AG04450 (cell line): ENCODE measurements at places on chromosomes 7 and 10.

DNA sequence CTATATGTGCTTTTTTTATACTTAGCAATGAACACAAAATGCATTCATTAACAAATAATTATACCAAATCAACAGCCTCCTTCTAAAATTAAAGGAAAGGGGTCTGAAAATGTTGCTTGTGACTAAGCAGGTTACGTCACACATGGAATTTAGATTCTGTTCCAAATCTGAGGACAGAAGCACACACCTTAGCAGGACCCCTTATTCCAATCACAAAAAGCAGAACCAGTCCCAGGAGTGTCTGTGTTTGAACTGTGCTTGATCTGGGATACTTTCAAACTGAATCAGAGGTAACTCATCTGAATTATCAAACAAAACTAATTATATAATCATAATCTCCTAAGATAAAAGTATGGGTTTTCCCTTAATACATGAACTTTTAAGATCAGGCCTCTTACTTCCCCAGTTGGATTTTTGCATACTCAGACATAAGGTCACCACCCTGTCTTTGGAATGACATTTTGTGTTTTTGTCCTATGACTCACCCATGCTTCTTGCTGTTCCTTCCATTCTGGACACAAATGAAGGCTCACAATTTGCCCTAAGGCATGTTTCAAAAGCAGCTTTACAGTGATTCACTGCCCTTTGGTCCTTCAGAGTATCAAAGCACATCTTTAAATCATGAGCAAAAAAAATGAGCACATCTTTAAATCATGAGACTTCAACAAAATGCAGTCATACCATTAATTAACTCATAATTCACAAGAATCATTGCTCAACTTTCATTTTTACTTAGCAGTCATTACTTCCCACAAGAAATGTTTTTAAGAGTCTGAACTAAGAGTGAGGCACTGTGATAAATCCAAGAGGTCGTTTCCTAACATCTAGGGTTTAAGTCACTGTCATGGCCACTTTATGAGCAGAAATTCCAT is 35.5 kb downstream of the SEMA3C start:
- DNase-seq, result peak; percentile 81

DNA sequence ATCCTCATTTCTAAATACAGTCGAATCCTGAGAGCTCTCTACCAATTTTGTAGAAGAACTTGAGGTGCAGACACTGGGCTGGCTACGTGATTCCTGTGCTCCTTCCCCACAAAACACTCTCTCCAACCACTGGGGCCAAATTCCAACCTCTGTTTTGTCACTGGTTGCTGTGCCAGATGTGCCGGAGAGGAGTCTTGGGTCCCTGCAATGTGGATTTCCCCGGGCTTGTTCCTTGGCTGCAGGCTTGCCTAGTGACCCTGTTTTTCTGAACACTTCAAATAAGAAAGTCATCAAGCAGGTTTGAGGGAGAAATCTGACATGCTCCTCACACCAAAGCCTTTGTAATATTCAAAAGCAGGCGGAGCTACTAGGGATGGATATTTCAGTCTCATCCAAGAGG is 44.4 kb upstream of the AGBL3 start:
- no peak for DNase-seq

- DNase-seq, result no peak
These were observed 407.4 kb downstream of the MAGI2 start for GRCh38 chr7:79046061-79046460.

DNA sequence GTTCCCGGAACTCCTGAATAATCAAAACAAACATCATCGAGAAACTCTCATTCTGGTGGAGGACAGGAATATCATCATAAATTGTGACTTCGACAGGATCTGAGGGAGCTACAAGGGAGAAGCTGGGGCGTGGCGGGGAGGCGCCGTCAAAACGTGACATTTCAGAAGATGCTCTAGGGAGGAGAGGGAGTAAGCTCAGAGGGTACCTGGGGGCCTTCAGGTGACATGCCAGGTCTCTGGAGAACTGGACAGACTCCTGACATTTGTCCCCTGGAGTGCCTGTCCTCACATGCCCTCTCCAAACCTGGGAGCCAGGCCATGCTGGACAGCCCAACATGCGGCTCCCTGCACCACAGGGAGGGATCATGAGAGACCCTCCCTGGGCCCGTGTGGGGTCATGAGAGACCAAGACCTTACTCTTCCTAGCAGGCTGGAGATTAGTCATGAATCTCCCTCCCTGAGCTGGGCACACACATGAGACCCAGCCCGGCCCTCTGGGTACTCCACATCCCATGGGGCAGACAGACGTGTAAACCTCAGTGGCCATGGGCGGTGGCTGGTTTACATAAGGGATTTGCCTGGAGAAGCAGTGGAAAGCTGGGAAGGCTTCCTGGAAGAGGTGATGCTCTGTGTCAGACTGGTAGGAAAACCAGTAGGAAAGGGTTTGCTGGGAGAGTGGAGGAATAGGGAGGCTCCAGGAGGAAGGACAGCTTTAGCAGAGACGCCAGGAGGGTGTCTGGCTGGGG is 81.0 kb downstream of the MYL10 start:
- no peak for DNase-seq

GRCh38 chr7:26117142-26117807 is 34.7 kb upstream of the NFE2L3 start:
- no peak for DNase-seq

DNA sequence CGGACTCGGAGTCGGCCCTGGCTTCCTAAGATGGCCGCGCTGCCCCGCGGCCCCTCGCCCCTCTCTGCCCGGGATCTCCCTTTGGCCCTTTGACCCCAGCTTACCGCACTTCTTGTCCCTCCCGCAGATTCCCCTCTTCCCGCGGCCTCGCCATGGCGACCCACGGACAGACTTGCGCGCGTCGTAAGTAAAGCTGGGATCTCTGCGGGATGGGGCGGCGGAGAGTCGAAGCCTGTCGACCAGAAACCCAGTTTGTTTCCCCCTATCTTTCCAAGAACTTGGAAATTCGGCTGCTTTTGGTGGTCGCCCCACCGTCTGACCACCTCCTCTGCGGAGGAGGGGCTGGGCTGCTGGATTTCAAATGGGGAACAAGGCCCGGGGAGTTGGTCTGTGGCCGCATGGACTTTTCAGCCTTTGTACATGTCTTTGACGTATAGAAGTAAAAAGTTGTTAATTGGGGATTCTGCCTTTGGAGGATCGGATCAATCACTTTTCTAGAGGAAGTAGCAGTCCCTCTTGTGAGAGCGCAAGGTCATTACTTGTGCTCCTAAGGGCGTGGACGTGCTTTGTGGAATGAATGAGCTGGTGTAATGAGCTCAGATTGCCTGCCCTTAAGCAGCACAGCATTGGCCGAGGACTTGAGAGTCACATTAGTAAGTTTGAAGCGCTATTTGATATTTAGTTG is 553 bp downstream of the VDAC2 start:
- no peak for DNase-seq

DNA sequence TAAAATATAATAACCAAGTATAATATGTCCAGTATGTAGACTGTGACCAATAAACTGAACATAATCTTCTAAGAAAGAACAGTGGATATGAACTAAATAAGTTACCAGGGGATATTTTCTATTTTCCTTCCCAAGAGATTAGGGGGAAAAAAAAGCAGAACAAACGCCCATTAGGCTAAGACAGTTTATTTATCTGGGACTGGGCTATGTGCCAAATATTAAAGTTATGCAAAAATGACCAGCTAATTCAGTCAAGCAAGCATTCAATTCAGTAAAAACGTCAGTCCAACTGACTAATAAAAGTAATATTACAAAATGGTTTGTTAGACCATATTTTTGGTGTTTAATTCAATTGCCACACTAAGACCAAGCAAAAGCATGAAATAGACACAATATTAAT is 122.2 kb downstream of the TSPAN12 start:
- DNase-seq, result no peak

DNA sequence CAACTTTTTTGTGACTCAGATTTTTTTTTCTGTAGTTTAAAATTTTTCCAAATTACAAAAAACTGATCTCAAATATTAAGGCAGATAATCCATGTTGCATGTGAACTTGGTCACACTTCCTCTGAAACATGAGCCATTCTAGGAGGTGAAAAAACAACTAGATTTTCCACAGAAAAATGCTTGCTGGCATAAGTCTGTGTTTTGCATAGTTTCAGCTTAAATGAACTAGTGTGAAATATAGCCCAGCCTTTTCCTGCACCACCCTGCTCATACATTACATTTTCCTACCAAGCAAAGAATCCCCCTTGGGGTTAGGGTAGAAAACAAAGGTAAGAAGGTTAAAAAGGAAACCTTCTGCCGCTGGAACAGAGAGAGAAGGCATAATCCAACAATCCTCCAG is 48.2 kb downstream of the SLC25A13 start:
- no peak for DNase-seq

DNA sequence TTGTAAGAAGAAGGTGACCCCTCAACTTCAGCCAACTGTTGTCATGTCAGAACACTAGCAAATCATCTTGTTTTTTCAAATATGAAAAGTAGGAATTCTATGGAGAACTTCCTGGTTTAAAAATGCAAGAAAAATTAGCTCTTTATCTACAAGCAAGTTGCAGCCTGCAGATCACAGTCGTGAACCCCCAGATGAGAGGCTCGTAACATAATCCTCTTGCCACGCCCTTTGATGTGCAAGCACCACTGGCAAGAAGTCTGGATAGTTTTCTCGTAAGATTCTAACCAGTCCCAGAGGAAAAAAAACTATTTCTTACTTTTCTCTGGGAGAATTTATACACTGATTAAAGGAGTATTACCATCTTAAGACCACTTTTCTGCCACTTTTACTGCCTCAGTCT is 132.3 kb downstream of the DPY19L1 start:
- DNase-seq, result no peak

GRCh38 chr10:109966961-109967738 is 40.6 kb upstream of the ADD3 start:
- peak; percentile 50 for DNase-seq

DNA sequence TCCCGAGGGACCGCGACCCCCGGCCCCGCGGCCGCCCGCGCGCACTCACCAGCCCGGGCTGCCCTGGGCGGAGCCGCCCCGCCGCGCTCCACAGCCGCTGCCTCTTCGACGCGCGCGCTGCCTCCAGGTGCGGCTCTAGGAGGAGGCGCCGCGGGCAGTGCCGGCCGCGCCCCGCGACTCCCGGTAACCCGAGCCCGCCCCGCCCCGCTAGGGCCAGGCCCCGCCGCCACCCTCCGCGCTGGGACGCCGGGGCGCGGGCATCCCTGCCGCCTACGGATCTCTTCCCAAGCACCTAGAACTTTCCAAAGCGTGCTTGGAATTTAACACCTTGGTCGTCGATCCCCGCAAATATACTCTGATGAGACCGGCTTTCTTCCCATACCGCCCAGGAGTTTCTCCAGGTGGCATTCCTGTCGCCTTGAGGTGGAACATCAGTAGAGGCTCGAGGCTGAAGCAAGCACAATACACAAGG is at the start of gene SLC26A5:
Gene SLC26A5 (minus strand): TSS at position 159 of the 472 bp plus-strand sequence. CDS start 24,693 bp downstream, outside the sequence.
- DNase-seq, result no peak

GRCh38 chr7:32018845-32019578 is 51.2 kb downstream of the PDE1C start:
- no peak for DNase-seq

DNA sequence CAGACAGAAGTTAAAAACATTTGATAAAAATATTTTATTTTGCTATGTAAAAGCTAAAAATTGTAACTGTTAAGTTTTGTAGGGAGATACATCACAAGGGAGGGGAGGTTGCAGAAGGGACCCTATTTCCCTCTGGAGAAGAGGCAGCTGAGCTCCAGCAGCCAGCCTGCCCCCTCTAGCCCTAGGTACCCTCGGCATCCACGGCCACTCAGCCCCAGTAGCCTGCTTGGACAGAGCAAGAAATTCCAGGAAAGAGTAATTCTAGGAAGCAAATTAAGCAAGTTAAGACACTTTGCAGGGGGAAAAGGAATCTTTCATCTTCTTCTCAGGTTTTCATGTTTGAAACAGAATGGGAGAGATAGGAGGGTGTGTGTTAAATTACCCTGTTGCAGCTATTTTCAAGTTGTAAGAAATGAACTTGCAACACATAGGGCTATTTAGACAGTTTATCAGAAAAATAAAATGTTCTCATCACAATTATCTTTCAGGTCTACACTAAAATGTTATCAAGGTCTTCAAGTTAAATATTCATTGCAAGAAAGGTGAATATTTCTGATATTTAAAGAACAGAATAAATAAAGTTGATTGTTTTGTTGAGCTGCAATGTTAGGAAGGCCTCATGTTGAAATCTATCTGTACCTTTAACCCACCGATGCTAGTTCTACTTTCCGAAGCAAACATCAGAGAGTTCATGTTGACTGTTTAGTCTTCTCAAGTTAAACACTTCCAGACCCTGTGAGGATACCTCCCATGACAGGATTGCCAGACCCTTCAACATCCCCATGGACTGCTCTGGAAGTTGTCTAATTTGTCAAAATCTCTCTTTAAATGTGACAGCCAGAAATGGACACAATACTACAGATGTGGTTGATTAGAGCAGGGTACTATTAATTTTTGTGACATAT is 5.5 kb downstream of the SGCE start:
- no peak for DNase-seq

DNA sequence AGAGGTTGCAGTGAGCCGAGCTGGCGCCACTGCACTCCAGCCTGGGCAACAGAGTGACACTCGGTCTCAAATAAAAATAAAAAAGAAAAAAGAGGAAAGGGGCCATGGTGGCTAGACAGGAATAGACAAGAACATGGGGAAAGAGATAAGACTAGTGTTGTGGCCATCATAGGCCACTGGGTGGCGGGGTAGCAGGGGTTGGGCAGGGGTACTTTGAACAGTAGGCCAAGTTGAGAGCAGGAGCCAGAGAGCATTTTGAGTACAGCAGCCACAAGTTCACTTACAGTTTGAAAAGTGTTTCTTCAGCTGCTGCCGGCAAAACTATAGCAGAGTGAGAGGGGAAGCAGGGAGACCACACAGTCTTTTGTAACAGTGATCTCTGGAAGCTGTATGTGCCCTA is 656.0 kb downstream of the CNTNAP2 start:
- DNase-seq, result no peak
